ENCODE measurements at places on chromosomes 11 and 22.

GRCh38 chr22:36256478-36256877, 3.5 kb downstream of the APOL1 start:
- no peak for DNase-seq

DNA sequence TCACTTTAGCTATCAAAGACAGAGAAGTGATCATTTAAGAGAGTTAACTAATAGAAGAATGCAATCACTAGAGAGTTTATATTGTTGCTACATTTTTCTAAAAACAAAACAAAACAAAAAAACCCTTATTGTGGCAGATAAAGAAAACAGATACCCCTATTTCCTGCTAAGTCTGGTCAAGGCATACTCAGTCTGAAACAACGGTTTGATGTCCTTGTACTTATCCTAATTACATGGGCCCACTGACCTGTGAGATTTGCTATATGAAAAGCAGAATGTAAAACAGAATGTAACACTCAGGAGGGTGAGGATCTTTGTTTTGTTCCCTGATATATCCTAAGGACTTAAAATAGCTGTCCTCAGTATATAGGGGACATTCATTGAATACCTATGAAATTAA, 24.6 kb downstream of the MAML2 start:
- DNase-seq, result no peak

GRCh38 chr22:17418890-17419324, 49.6 kb downstream of the CECR2 start:
- no peak for DNase-seq

- no peak for DNase-seq
These were observed 114.0 kb downstream of the GRIK4 start for GRCh38 chr11:120625565-120625964.

DNA sequence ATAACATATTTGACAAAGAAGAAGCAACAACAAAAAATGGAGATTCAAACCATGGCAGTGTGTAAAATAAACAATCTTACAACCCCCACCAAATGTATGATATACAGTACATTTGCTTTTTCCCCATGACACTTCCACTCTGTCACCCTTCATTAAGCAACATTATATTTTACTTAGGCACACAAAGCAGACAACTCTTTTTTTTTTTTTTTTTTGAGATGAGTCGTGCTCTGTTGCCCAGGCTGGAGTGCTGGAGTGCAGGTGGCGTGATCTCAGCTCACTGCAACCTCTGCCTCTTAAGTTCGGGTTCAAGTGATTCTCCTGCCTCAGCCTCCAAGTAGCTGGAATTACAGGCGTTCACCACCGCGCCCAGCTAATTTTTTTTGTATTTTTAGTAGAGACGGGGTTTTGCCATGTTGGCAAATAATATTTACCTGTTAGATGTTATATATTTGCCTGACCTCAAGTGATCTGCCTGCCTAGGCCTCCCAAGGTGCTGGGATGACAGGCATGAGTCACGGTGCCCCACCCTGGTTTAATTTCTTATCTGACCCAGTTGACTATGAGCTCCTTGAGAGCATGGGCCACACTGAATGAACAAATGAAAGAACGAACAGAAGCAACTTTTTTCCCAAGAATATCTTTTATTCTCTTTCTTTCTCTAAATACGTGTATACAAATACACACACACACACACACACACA, 5.5 kb upstream of the PCF11 start:
- no peak for DNase-seq

GRCh38 chr11:82523141-82523540, 210.5 kb downstream of the FAM181B start:
- DNase-seq, result no peak

DNA sequence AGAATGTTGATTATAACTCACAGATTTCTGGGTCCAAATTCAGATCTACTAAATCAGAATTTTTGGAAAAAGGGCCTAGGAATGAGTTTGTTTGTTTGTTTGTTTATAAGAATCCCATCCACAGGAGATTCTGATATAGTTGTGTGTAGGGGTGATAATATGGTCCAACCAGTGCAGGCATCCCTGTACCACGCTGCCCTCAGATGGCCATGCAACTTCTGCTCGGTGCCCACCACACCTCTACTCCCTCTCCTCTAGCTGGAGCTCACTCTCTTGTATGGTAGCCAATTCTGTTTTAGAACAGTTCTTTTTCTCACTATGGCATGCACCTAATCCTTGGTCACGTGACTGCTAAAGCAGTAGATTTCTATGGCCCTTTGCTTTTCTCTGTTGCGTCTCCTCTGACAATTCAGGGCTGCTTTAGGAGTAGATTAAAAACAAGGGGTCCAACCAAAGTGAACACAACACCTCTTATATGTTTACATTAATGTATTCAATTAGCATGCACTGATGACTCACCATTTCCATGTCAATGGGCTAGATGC, 103.3 kb upstream of the KCNA4 start:
- DNase-seq, result no peak

DNA sequence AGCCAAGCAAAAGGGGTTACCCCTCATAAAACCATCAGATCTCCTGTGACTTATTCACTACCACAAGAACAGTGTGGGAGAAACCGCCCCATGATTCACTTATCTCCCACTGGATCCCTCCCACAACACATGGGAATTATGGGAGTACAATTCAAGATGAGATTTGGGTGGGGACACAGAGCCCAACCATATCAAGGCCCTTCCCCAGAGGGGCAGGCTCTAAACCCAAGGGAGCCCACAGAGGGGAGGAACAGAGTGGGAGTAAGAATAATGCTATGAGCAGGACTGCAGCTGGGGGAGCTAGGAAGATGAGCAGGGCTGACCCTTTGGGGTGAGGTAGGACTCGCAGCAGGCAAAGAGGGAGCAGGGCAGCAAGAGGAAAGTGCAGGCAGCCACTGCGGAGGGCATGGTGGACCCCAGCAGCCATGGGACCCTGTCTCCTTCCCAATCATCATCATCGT, 59.3 kb downstream of the CD82 start:
- no peak for DNase-seq

DNA sequence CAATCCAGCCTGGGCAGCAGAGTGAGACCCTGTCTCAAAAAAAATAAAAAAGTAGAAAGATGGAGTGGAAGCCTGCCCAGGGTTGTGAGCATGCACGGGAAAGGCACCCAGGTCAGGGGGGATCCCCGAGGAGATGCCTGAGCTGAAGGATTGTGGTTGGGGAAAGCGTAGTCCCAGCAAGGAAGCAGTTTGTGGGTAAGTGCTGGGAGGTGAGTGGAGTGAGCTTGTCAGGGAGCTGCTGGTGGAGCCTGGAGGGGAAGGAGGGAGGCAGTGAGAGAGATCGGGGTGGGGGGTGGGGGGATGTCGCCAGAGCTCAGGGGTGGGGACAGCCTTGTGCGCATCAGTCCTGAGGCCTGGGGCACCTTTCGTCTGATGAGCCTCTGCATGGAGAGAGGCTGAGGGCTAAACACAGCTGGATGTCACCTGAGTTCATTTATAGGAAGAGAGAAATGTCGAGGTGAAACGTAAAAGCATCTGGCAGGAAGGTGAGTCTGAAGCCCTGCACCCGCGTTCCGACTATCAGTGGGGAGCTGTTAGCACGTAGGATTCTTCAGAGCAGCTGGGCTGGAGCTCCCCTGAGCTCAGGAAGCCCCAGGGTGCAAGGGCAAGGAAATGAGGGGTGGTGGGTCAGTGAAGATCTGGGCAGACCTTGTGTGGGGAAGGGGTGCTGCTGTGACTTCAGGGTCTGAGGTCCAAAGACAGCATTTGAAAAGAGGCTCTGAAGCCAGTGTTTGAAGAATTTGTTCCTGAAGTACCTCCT, 10.2 kb downstream of the TMEM121B start:
- DNase-seq, result no peak

DNA sequence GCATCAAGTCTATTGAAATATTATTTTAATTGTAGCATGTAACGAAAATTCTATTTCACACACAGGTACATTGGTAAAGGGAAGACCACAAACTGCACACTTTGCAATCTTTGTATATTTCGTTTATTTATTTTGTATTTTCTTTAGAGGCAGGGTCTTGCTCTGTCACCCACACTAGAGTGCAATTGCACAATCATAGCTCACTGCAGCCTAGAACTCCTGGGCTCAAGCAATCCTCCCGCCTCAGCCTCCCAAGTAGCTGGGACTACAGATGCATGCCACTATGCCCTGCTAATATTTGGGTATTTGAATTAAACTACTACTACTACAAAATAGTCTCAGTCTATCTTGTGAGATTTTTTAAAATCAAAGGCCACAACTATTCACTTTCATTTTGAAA, 42.7 kb downstream of the GAB2 start:
- DNase-seq, result no peak

DNA sequence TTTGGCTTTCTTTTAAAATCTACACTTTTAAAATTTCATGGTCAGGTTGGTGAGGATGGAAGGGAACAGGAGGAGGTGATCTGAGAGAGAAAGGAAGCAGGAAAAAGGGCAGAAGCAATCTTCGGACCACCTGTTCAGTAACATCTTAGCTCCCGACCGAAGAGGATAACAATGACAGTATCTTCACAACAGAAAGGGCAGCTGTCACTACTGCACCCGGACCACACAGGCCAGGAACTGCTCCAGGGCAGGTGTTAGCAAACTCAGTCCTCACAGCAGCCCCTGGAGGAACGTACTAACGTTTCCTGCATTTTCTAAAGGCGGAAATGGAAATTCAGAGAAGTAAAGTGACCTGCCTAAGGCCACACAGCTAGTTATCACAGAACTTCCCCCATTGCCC, 16.8 kb downstream of the PTPN5 start:
- DNase-seq, result no peak
